ENCODE measurements at places on chromosomes 11 and 22.

GRCh38 chr11:124676386-124676785, 2.7 kb downstream of the SPA17 start:
- DNase-seq, result no peak

GRCh38 chr22:27610863-27611786, 190.4 kb downstream of the MN1 start:
- peak; percentile 2 for DNase-seq

- DNase-seq, result no peak
Observed at GRCh38 chr22:49103314-49104059, 724.2 kb downstream of the BRD1 start.

- no peak for DNase-seq
Observed at GRCh38 chr11:32884770-32885384, 7.7 kb upstream of the QSER1 start.

GRCh38 chr11:27679136-27680015, 20.9 kb downstream of the BDNF start:
- DNase-seq, result no peak

- no peak for DNase-seq
Observed at GRCh38 chr11:2920343-2920742, 8.9 kb downstream of the PHLDA2 start.

GRCh38 chr11:48087974-48088681, 107.8 kb downstream of the PTPRJ start:
- DNase-seq, result no peak

All from glutamatergic neuron (in vitro differentiated cells).